Smooth muscle cell of trachea (primary cell): ENCODE measurements at places on chromosomes 5 and 9. TPM values are rescaled to one million over a fixed set of nuclear protein-coding genes. Genes with fewer than 3 reads are reported as not detected.

Gene CTSV
- total RNA-seq: 0.33 and 1.5 TPM in 2 replicates

Gene GNA14
- 0.15 and 0.50 TPM in 2 replicates for total RNA-seq

Gene IFNA14
- total RNA-seq: not detected in 2 replicates

Gene PLAC8L1
- total RNA-seq: not detected in 2 replicates

Gene PCDHB7
- under 0.01 and 0.66 TPM in 2 replicates for total RNA-seq

Gene ALDH1A1
- total RNA-seq: 10.8 and 17.9 TPM in 2 replicates

Gene HSD17B3
- total RNA-seq: under 0.01 and 0.15 TPM in 2 replicates

Gene ACER2
- 1.6 and 3.6 TPM in 2 replicates for total RNA-seq

Gene PKD2L2
- not detected in 2 replicates for total RNA-seq

Gene DAB2
- total RNA-seq: 188 and 199 TPM in 2 replicates

Gene GPRIN1
- total RNA-seq: 6.3 and 7.4 TPM in 2 replicates

Gene ANXA2R
- total RNA-seq: 1.7 and 3.9 TPM in 2 replicates

Gene AIF1L
- 3.1 and 6.8 TPM in 2 replicates for total RNA-seq

Gene HRH2
- not detected in 2 replicates for total RNA-seq

Gene FABP6
- not detected in 2 replicates for total RNA-seq

Gene SLC6A18
- not detected in 2 replicates for total RNA-seq

Gene ADAMTS13
- total RNA-seq: 2.2 and 6.0 TPM in 2 replicates

Gene TNFSF15
- total RNA-seq: 0.44 and 0.99 TPM in 2 replicates

Gene BRD3OS
- total RNA-seq: 21.8 and 41.8 TPM in 2 replicates

Gene PTCH1
- total RNA-seq: 4.8 and 7.1 TPM in 2 replicates

Gene AHRR
- 55.7 and 86.8 TPM in 2 replicates for total RNA-seq

Gene CNTNAP3B
- 1.2 and 7.1 TPM in 2 replicates for total RNA-seq

Gene SLC34A3
- under 0.01 TPM in 1 of 2 replicates, not detected in the other for total RNA-seq

Gene PTBP3
- total RNA-seq: 13.6 and 16.3 TPM in 2 replicates

Gene LCN6
- total RNA-seq: not detected in 2 replicates

Gene CMBL
- total RNA-seq: 12.8 and 24.0 TPM in 2 replicates

Gene C9
- under 0.01 TPM in 1 of 2 replicates, not detected in the other for total RNA-seq

Gene PLCXD3
- total RNA-seq: under 0.01 and 0.58 TPM in 2 replicates

Gene INSL6
- total RNA-seq: not detected in 2 replicates

Gene ARSI
- total RNA-seq: 12.1 and 18.9 TPM in 2 replicates

Gene SHISAL2B
- not detected in 2 replicates for total RNA-seq

Gene CCDC192
- total RNA-seq: not detected in 2 replicates

Gene TCF7
- total RNA-seq: 5.1 and 7.1 TPM in 2 replicates

Gene SOWAHA
- 0.15 and 0.17 TPM in 2 replicates for total RNA-seq

Gene OR1Q1
- not detected in 2 replicates for total RNA-seq

Gene RGS7BP
- total RNA-seq: not detected in 2 replicates

Gene COL15A1
- 12.6 and 15.1 TPM in 2 replicates for total RNA-seq

Gene CCNI2
- not detected in 2 replicates for total RNA-seq

Gene TAF11L9
- not detected in 2 replicates for total RNA-seq

Gene HTR4
- total RNA-seq: not detected in 2 replicates

Gene SPINK4
- not detected in 2 replicates for total RNA-seq

Gene JAK2
- total RNA-seq: 15.4 and 17.2 TPM in 2 replicates

Gene FOXD4
- 0.17 TPM in 1 of 2 replicates, not detected in the other for total RNA-seq

Gene C9orf50
- total RNA-seq: 0.17 and 0.44 TPM in 2 replicates

Gene PDZD2
- 0.50 and 1.7 TPM in 2 replicates for total RNA-seq

Gene C5orf52
- not detected in 2 replicates for total RNA-seq

Gene AMBP
- 0.15 and 0.17 TPM in 2 replicates for total RNA-seq

Gene SKP1
- 336 and 360 TPM in 2 replicates for total RNA-seq

Gene DMRT3
- not detected in 2 replicates for total RNA-seq
